ENCODE measurements at places on chromosomes 7 and 10. TPM values are rescaled to one million over a fixed set of nuclear protein-coding genes. Genes with fewer than 3 reads are reported as not detected.

The SORCS3 gene
- total RNA-seq: not detected

GRCh38 chr7:102897211-102897631, 15.6 kb upstream of the LRRC17 start:
- DNase-seq: no peak

The TMEM229A gene
- total RNA-seq: not detected

GRCh38 chr10:61857746-61858145, 43.8 kb upstream of the ARID5B start:
- no peak for DNase-seq

The NAT16 gene
- total RNA-seq: not detected

GRCh38 chr7:17988858-17989257, 38.8 kb downstream of the PRPS1L1 start:
- DNase-seq: no peak

- DNase-seq: no peak
Observed at GRCh38 chr7:142898377-142899170, 13.0 kb upstream of the TRPV6 start.

- DNase-seq: no peak
Observed at GRCh38 chr7:120785095-120785494, 72.8 kb downstream of the TSPAN12 start.

The PPP1R9A gene
- 0.16 TPM for total RNA-seq

The WIPF3 gene
- total RNA-seq: not detected

DNA sequence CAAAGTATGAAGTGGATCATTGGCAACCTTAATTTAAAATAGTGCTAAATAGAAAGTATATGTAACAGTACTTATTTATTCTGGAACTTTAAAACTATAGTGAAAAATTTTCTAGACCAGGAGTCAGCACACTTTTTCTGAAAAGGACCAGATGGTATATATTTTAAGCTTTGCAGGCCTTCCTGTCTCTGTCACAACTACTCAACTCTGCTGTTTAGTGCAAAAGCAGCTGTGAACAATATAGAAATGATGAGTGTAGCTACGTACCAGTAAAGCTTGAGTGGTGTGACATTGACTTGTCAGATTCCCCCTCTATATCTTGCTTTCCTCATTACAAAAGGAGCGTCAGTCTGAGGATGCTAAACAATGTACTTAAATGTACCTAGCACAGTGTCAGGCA, 88.1 kb upstream of the IGFBP3 start:
- no peak for DNase-seq

DNA sequence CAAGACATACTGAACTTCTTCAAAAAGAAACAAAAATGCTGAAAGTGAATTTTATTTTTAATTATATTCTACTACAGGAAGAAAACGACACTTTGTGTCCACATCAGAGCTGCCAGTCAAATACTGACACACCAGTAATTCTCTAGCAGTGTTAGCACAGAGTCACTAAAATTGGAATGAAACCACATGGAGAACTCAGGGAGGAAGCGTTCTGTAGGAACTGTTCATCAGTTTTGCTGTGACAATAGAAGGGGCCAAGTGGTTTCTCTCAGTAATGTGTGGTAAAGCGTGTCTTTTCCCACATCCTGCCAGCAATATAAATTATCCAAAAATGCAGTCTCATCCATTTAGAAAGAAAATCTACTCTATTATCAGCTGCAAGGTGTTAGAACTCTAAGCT, 683.3 kb downstream of the GRM8 start:
- no peak for DNase-seq

DNA sequence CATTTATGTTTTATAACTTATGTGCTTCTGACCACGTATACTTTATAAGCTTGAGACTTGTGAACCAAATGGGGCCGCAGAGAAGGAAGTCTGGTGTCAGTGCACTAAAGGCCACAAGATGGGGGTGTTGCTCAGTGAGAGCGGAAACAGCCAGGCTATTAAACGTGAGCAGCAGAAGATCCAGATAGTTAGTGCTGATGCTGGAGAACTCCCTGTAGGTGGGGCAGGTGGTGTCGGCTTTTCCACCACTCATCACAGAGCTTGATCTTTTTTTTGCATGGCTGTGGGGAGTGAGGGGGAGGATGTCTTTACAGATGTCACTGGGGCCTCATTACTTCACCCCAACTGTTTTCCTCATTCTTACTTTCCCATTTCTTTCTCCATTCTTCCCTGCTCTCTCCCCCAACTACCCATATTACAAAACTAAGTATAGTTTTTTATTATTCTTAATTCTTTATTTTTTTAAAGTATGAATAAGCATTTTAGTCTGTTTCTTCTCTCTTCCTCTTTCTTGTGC, 34.7 kb downstream of the ACADSB start:
- peak; percentile 24 for DNase-seq

DNA sequence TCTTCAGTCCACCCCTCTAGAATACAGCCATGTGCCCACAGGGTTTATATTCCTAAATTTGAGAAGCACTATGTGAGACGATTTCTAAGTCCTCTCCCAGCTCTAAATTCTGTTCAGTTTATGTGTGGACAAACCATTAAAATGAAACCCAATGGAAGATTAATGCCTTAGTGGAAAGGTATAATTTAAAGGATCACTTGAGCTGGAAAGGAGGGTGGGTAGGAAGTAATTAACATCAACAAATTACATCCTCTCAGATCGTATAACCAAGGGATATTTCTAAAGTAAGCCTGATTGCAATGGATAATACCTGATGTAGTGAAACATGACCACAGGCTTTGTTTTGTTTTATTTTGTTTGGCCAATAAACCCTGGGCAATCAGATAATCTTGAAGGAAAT, 511.0 kb upstream of the COBL start:
- DNase-seq: no peak

DNA sequence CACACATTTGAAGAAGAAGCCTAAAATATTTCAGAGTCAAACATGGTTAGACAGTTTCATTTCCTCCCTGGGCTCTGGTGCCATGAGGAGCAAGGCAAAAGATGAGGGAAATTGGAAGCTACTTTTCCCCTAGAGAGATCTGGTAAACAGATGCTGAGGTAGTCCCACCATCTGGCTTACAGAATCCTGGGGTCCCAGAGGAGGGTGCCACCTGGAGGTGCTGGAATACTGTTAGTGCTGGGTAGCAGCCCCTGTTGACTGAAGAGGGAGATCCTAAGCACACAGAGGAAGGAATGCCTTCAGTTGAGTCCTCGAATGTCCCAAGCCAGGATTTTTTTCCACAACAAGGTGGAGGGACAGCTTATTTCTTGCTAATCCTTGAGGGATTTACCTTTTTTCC, 160.1 kb downstream of the FZD1 start:
- no peak for DNase-seq

GRCh38 chr7:74475243-74475986, 21.7 kb downstream of the GTF2IRD1 start:
- DNase-seq: no peak

The COBL gene
- total RNA-seq: not detected

The PCLO gene
- not detected for total RNA-seq

DNA sequence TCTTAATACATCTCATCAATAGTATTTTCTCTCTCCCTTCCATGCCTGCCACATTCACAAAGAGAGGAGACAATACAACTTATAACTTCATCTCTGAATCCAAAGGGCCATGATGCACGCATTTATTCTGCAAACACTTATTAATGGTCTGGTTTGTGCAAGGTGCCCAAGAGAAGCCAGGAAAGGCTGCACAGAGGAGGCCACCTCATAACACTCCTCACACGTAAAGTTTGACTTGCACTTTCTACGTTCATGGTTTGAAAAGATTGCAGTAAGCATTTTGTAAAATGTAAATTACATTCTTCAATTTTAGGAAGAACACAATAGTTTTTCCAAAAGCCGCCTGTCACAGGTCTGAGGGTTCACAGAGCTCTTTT, 1.2 kb upstream of the PALS2 start:
- DNase-seq: no peak

- DNase-seq: no peak
Observed at GRCh38 chr7:32658034-32658433, 162.7 kb downstream of the AVL9 start.

The PNLIPRP2 gene
- 0.46 TPM for total RNA-seq

GRCh38 chr10:127215866-127216265, 19.5 kb upstream of the INSYN2A start:
- no peak for DNase-seq

The FKBP9 gene
- total RNA-seq: 0.58 TPM

DNA sequence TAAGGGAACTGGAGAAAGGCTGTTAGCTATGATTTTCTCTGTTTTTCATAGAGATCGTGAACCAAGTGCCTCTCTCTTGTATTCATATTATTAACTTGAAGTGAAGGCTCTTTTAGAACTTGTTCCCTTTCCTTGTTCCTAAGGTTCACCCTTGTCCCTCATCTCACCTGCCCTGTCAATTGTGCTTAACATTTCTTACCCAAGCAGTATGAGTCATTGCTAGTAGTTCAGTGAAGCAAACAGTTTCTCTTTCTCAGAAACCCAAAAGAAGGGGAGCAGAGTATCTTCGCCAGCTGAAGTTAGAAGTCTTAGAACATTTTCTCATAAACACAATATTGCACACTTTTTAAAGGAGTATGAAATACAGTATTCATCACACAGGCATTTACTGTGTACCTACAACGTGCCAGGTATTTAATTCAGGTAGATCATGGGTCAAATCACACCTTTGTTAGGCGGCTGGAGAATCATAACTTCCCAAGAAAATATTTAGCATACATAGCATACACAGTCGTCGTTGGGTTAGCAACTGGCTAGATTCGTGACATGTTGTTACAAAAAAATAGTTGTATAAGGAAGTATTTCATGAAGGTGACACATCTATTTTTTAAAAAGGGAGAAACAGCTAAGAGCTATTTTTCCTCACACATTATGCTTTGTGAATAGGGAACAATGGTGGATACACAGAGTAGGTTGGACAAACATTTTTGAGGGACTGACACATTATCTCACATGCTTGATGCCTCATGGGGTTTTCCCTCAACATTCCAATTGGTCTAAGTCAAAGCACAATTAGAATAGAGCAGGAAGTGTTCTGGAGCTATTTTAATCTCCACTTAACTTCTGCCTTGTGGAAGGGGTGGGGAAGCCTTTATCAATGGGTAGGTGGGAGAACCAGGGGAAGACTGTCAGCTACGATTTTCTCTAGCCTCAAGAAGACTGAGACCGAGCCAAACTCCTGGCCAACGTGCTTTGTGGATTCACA, 13.2 kb downstream of the HDAC9 start:
- no peak for DNase-seq

DNA sequence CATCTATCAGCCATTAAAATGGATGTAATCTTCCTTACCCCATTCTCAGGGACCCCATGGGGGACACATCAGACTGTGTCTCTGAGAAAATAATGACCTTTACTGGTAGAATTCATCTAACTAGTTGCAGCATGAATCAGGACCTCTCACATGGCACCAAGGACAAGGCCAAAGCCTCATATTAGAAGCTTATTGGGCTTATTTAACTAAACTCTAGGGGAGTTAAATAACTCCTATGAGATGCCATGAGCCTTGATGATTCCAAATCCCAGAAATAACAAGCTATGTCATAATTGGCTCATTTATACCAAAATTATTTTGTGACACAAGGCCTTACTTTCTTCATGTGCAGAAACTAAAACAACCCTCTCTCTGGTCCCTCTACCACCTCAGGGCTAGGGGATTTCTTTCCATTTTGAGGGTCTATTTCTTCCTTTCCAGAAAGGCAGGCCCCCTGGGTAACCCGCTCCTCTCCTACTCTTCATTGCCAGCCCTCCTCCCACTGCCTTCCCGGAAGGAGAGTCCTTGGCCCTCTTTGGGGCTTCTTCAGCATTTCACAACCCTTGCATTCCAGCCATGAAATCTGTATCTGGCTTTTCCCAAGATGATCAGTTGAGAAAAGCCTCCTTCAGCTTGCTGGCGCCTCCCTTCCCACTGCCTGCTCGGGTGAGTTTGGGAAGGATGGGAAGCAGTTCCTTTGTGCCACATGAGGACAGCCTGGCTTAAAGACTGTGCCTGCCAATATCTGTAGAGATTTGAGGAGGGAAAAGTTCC, 41.8 kb upstream of the TRIM8 start:
- DNase-seq: no peak

DNA sequence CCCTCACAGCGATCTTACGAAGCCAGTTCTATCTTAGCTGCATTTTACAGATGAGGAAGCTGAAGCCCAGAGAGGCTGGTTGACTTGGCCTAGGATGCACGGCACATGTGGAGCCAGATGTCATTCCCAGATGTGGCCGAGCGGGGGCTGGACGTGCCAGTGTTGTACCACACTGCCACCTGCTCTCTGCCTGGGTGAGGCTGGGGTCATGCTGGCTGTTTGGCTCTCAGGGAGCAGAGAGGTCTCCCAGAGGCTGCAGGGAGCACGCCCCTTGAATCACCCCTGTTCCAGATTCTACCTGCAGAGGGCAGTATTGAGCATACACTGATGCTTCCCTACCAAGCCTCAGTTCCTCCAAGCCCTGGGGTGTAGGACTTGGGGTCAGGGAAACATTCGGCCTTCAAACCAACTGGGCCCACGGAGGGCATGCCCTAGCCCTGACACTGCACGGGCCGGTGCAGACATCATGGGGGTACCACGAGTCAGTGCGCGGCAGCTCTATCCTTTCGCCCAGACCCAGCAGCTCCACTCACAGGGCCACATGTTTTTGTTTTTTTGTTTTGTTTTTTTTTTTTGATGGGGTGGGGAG, 3.8 kb upstream of the GTF2IRD1 start:
- peak; percentile 73 for DNase-seq

DNA sequence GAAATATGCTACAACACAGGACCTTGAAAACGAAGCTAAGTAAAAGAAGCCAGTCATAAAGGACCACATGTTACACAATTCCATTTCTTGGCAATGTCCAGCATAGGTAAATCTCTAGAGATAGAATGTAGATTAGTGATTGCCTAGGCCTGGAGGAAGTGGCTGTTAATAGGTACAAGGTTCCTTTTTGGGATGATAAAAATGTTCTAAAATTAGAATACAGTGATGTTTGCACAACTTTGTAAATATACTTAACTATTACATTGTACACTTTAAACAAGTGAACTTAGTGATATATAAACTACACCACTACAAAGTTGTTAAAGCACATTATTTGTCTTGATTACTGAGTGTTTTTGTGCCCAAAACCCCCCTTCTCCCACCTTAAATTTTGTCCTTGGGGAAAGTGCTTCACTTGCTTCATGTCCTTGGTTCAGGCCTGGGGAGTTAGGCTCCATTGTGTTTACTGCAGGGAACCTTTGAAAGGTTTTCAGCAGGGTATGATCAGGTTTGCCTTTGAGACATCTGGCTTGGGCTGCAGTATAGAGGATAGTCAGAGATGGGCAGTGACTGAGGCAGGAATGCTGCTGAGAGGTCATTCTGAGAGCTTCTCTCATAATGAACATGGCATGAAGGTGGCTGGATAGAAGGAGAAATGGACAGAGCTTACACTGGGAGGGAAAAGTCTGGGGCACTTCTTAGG, 1052.6 kb downstream of the REEP3 start:
- no peak for DNase-seq

DNA sequence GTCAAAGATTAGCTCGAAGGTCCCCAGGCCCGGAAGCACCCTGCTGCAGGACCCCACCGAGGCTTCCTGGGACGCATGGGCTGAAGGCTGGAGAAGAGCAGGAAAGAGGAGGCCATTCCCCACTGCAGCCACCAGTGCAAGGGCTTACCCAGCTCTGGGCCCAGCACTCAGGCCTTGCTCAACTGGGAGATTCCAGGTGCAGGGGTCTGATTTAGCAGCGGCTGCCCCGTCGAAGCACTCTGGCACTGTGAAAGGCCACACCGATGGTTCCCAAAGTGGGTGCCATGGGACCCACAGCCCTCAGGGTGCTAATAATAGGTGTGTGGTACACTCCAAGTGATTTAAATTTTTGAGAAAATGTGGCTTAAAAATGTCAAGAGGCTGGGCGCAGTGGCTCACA, 130.9 kb downstream of the OAT start:
- DNase-seq: no peak
